ENCODE measurements at places on chromosomes 11 and 22. TPM values are rescaled to one million over a fixed set of nuclear protein-coding genes. Genes with fewer than 3 reads are reported as not detected.

DBX1 gene
- not detected for total RNA-seq

UPK2 gene
- 0.41 TPM for total RNA-seq

C11orf16 gene
- not detected for total RNA-seq

KRTAP5-8 gene
- not detected for total RNA-seq

NPAS4 gene
- not detected for total RNA-seq

TRIM51 gene
- total RNA-seq: 8.5 TPM

TBX1 gene
- total RNA-seq: 2.0 TPM

CFAP300 gene
- not detected for total RNA-seq

DUSP8 gene
- total RNA-seq: 38.4 TPM

POU2AF2 gene
- not detected for total RNA-seq

CCDC83 gene
- 0.12 TPM for total RNA-seq

SGSM1 gene
- total RNA-seq: 13.9 TPM

GRCh38 chr11:71164186-71164585, 88.2 kb downstream of the SHANK2 start:
- H3K27me3 ChIP-seq: no peaks in the 10 kb centered on the region
- H3K4me1 ChIP-seq: no peaks in the 10 kb centered on the region
- DNase-seq: no peak
- no peak overlapping the region for H3K27ac ChIP-seq
- no peaks in the 10 kb centered on the region for H3K36me3 ChIP-seq

- DNase-seq: no peak
- no peak overlapping the region for H3K27ac ChIP-seq
- H3K36me3 ChIP-seq: no peaks in the 10 kb centered on the region
- H3K4me1 ChIP-seq: peaks cover 5% of the 10 kb centered on the region
- no peaks in the 10 kb centered on the region for H3K27me3 ChIP-seq
Observed at GRCh38 chr11:61908730-61909316, 8.5 kb downstream of the RAB3IL1 start.

DNA sequence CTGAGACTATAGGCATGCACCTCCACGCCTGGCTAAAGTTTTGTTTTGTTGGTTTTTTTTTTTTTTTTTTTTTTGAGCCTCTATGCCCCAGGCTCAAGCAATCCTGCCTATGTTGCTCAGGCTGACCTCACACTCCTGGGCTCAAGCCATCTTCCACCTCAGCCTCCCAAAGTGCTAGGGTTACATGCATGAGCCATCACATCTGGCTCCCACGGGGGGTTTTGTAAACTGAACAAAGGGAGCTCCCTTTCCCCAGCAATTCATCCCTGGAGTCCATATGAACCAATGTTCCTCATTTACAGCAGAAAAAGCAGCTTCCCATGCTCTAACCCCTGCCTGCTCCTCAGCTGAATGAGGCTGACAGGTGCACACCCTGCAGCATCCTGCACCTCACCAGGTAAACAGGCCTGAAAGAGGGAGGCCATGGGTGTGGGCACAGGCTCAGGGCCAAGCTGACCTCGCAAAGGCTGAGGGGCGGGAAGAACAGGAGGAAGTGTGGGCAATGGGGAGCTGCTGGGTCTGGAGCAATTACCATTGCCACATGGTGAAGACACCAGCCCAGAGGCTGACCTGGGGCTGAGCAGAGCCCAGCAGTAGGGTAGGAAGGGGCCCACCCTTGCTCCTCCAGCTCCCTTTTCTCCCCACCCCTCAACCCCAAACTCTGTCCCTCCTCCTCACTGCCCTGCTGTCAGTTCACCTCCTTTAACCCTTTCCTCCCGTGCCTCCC, 58.2 kb downstream of the RBX1 start:
- DNase-seq: no peak
- H3K27ac ChIP-seq: no peak overlapping the region
- no peaks in the 10 kb centered on the region for H3K27me3 ChIP-seq
- no peaks in the 10 kb centered on the region for H3K4me1 ChIP-seq
- no peak overlapping the region for H3K4me3 ChIP-seq
- H3K36me3 ChIP-seq: no peaks in the 10 kb centered on the region

- no peak for DNase-seq
- H3K4me3 ChIP-seq: no peak overlapping the region
- H3K27me3 ChIP-seq: no peaks in the 10 kb centered on the region
- no peak overlapping the region for H3K27ac ChIP-seq
Observed at GRCh38 chr22:31836010-31836409, 82.2 kb downstream of the DEPDC5 start.

DNA sequence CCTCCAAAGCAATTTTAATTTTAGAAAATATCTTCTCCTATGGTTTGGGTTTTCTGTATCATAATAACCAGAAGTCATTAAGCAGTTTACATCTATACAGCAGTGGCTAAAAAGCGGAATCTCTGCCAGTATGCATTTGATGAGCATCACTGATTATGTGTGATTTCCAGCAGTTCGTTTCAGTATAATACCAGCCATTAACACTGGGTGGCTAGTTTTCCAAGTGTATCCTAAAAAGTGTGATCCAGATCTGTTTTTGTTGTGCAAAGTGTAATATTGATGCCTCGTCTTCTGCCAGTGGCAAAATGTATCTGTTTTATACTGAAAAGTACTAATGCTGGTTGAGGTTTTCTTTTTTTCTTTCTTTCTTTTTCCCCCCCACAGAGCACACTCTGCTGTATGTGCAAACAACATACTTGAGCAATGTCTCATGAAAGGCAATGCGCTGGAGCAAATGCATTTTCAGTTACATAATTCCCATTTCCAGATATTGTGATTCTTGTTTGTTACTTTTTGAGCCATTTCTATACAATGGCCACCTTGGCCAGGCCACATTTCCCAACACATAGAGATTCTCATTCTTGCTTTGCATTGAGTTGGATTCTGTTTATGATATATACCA, 64.2 kb downstream of the SLC36A4 start:
- no peaks in the 10 kb centered on the region for H3K36me3 ChIP-seq
- H3K27me3 ChIP-seq: no peaks in the 10 kb centered on the region
- DNase-seq: no peak
- H3K4me3 ChIP-seq: no peak overlapping the region
- no peaks in the 10 kb centered on the region for H3K4me1 ChIP-seq
- no peak overlapping the region for H3K27ac ChIP-seq

DNA sequence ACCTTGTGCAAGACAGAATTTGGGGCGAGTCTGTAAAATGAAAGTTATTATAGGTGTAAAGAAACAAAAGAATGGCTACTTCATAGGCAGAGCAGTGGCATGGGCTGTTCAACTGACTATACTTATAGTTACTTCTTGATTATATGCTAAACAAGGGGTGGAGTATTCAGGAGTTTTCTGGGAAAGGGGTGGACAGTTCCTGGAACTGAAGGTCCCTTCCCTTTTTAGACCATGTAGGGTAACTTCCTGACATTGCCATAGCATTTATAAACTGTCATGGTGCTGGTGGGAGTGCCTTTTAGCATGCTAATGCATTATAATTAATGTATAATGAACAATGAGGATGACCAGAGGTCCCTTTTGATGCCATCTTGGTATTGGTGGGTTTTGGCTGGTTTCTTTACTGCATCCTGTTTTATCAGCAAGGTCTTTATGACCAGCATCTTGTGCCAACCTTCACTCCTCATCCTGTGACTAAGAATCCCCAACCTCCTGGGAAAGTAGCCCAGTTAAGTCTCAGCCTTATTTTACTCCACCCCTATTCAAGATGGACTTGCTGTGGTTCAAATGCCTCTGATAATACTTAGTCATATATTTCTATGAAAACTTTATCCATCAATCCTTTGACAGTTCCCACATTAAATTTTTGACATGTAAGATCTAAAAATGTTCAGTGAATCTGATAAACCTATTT, 118.6 kb downstream of the ARHGAP42 start:
- H3K4me3 ChIP-seq: no peak overlapping the region
- no peaks in the 10 kb centered on the region for H3K27me3 ChIP-seq
- no peak for DNase-seq

DNA sequence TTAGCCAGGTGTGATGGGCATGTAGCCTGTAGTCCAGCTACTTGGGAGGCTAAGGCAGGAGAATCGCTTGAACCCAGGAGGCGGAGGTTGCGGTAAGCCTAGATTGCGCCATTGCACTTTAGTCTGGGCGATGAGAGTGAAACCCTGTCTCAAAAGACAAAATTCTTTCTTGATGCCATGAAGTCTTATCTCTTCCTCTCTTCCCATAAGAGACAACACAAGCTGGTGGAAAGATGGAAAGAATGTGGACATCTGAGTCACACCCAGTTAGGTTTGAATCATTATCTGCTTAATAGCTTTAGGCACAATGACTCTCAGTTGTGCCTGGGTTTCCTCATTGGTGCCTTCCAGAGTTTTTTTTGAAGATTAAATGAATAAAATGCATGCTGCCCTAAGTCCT, 35.3 kb downstream of the KREMEN1 start:
- H3K4me3 ChIP-seq: no peak overlapping the region
- no peak overlapping the region for H3K27ac ChIP-seq
- no peaks in the 10 kb centered on the region for H3K4me1 ChIP-seq
- H3K27me3 ChIP-seq: no peaks in the 10 kb centered on the region
- no peak for DNase-seq

DNA sequence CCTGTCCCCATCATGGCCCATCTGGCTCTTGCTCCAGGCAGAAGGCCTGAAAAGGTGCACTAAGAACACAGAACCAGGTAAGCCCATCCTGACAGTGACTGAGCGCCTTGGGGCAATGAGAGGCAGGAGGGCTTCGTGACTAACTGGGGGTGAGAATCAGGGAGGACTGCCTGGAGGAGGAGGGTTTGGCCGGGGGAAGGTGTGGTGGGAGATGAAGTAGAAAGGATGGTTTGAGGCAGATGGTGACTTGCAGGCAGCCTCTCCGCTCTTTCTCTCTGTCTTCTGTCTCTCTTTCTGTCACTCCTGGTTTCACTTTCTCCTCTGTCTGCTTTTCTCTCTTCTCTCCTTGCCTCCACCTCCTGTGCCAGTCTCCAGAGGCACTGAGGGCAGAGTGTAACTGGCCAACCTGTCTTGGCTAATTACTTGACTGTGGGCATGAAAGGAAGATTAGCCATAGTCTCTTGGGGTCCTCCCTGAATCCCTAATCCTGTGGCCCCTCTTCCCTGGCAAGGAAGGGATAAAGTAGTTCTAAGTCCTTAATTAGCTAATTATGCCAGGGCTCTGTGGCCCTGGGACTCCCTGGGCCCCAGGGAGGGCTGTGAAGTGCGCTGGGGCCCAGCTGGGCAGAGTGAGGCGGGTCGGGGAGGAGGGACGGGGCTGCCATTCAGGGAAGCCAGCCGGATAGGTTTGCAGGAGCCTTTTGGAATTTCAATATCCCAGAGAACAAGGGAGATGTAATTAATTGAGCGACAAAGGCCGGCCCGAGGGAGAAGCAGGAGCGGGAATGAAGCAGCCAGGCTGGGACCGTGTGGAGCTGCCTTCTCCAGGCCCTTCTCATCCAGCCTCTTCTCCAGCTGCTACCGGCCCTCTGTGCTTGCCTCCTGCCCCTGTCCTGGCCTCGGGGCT, 61.1 kb downstream of the CACNA1I start:
- H3K4me1 ChIP-seq: peaks cover 17% of the 10 kb centered on the region
- no peaks in the 10 kb centered on the region for H3K36me3 ChIP-seq
- no peak overlapping the region for H3K4me3 ChIP-seq
- DNase-seq: no peak
- H3K27ac ChIP-seq: no peak overlapping the region
- H3K27me3 ChIP-seq: peaks cover 3% of the 10 kb centered on the region

DNA sequence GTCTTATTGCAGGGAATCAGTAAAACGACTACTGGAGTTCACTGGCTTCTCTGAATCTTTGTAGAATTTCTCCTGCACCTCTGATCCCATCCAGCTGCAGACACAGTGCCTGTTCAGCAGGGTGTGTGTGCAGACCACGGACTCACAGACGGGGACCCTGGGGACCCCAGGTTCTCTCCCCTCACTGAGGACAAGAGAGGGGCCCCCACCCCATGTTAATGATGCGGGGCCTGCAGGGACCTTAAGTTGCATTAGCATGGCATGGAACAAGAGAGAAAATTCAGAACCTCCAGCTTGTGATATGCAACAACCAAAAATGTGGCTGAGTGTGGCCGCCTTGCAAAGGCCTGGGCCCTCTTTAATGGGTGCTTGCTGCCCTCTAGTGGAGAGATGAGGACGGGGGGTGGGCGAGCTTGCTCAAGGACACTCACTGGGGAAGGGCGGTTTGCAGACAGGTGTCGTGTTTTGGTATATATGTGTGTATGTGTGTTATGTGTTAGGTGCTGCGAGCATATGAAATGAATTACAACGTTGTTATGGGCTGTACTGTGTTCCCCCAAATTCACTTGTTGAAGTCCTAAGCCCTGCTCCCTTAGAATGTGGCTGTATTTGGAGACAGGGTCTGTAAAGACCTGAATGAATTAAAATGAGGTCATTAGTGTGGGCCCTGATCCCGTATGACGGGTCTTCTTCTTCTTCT, 84.4 kb upstream of the SEPTIN5 start:
- peak; percentile 74 for DNase-seq
- H3K27me3 ChIP-seq: no peaks in the 10 kb centered on the region
- no peaks in the 10 kb centered on the region for H3K4me1 ChIP-seq
- H3K4me3 ChIP-seq: no peak overlapping the region
- no peak overlapping the region for H3K27ac ChIP-seq
- no peaks in the 10 kb centered on the region for H3K36me3 ChIP-seq

GRCh38 chr11:62540804-62541701, 5.6 kb downstream of the AHNAK start:
- DNase-seq: peak; percentile 46
- peaks cover 3% of the 10 kb centered on the region for H3K36me3 ChIP-seq
- H3K27me3 ChIP-seq: no peaks in the 10 kb centered on the region

- no peak for DNase-seq
- H3K27me3 ChIP-seq: no peaks in the 10 kb centered on the region
- no peak overlapping the region for H3K27ac ChIP-seq
- no peaks in the 10 kb centered on the region for H3K4me1 ChIP-seq
- no peaks in the 10 kb centered on the region for H3K36me3 ChIP-seq
- H3K4me3 ChIP-seq: no peak overlapping the region
Observed at GRCh38 chr11:97454988-97455387, 1065.2 kb downstream of the JRKL start.

GRCh38 chr22:22681221-22681739, 36.9 kb downstream of the GGTLC2 start:
- no peak for DNase-seq
- no peak overlapping the region for H3K4me3 ChIP-seq
- no peak overlapping the region for H3K27ac ChIP-seq
- H3K27me3 ChIP-seq: peaks cover 2% of the 10 kb centered on the region
